ENCODE measurements at places on chromosomes 3 and 15.

DNA sequence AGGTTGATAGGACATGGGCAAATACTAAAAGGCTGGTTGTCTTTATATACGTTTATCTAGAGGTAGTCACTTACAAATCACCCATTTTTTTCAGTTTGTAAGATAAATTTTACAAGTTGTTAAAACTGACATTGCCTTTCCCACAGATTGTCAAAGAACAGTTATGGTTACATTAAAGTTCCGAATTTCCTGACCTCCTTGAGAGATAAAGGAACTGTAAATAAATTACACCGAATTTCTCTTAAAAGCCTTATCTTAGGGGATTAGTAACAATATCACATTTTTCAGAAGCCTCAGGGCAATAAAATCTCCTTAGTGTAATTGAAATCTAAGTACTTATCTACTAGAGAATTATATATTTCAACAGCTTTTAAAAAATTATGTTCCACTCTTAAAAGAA is 49.5 kb downstream of the ZPLD1 start:
- no peak for DNase-seq

DNA sequence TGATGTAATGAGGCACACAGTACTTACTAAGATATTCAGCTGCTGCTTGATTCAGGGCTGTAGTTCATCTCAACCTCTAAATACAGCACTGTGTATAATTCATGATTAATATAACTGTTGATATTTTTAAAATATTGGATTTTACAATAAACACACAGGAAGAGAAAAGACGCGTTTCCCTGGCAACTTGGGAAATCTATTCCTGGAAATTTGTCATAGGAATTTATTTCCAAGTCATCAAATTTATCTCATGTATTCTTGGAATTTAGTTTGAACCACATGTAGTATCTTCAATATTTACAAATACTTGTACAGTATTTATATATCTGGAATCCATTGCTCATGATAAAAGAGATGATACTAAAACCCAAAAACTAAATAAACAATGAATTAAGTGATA is 30.6 kb downstream of the EPHA3 start:
- no peak for DNase-seq

GRCh38 chr3:125003369-125003853 is 52.4 kb downstream of the HEG1 start:
- DNase-seq: no peak

- peak; percentile 74 for DNase-seq
These were observed 1.1 kb downstream of the ABHD14A start for GRCh38 chr3:51975852-51976549.

DNA sequence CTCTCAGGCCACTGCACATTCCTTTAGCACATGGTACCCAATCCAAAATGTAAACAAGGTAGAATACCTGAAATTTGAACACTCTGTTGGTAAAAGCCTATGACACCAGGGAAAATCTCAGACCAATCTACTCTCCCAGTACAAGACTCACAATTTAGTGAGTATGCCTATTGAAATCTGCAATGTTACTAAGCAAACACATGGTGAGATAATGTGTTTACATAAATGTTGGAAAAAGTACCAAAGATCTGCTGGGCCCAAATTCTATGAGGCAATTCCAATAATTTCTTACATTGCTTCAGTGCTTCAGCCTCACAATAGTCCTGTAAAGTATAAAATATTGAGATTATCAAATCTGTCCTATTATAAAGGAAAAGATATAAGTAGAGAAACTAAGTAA is 536.1 kb downstream of the PYDC2 start:
- no peak for DNase-seq

- no peak for DNase-seq
These were observed 123.2 kb downstream of the PDCD6IP start for GRCh38 chr3:33921608-33922007.

DNA sequence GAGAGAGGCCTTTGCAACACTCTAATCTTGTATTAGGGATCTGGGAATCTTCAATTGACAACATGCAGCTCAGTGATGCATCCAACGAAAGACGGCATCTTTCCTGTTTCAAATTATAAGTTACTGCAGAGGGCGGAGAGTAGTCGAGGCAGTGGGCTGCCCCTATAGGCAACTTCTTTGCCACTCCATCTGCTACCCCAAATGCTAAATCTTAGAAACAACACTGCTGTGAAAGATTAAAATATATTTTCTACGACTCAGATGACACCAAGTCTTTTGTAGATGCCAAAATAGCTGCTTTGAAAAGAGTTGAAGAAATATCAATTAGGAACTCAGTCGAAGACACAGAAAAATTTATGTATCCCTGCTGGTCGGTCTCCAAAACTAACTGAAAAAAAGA is 161.0 kb upstream of the FEZF2 start:
- no peak for DNase-seq

GRCh38 chr3:107765524-107765923 is 242.8 kb downstream of the BBX start:
- DNase-seq: no peak

- no peak for DNase-seq
These were observed 17.8 kb downstream of the UBXN7 start for GRCh38 chr3:196414469-196414868.

- no peak for DNase-seq
These were observed 21.9 kb upstream of the PLSCR2 start for GRCh38 chr3:146491303-146491702.

- no peak for DNase-seq
These were observed 187.2 kb upstream of the SLITRK3 start for GRCh38 chr3:165383381-165383780.

- DNase-seq: no peak
These were observed 13.2 kb upstream of the SLC2A2 start for GRCh38 chr3:171039674-171040073.

DNA sequence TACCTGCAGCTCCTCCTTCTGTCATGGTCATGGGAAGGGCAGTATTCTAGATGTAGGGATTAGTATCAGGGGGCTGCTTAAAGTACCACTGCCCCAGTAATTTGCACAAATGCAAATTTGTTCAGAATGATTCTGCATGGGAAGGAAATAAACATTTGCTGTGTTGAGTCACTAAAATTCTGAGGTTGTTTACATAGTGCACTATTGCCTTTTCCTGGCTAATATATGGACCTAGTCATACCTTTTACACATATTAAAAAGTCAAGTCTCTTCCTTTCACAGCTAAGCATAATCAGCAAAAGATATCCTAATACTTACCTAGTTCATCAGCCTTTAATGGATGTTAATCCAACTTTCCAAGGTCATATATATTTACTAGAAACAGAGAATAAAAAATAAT is 746.4 kb upstream of the NR2F2 start:
- DNase-seq: no peak

DNA sequence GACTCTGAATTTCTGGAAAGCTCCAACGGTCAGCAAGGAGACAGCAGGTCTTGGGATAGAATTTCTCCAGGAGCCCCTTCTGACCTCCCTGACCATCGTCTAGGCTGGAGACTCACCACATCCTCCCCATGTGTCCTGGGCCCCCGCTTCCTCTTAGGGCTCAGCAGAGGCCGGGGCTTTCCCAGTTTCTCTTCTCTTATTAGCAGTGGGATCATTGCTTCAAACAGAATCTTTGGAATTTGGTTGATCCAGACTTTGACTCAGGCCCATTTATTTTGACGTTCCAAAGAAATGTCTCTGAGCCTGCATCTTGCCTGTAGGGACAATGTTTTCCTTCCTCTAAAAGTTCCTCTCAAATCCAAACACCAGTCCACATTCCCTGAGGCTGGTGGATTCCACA is 38.4 kb upstream of the SLC6A6 start:
- DNase-seq: peak; percentile 60

DNA sequence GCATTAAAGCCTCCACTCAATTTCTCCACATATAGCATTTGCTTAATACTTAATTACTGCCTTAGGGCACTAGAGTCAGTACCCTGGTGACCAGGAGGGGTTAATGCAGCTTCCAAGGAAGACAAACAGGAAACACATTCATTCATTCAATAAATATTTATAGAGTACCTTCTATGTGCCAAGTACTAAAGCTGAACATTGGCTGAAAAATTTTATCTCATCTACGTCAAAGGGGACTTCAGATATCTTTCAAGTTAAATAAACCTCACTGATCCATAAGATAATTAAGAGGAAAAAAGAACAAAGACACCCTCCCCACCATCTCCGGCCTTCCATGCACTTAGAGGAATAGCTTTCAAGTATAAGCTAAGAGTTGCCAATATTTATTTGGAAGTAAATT is 156.9 kb upstream of the PRICKLE2 start:
- DNase-seq: no peak

- no peak for DNase-seq
These were observed 61.1 kb downstream of the SLC6A6 start for GRCh38 chr3:14463330-14464140.

- no peak for DNase-seq
These were observed 507.5 kb downstream of the SHQ1 start for GRCh38 chr3:72340476-72341379.

DNA sequence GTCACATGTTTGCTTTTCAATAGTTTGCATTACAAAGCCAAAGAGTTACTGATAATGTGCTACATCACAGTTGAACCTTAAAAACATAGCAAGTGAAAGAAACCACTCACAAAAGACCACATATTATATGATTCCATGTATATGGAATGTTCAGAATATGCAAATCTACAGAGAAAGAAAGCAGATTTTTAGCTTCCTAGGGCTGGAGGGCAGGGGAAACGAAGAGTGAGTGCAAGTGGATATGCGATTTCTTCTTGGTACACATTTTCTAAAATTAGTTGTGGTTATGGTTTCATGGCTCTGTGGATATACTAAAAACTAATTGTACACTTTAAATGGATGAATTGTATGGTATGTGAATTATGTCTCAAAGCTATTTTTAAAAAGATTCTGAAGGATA is 4.0 kb upstream of the GBE1 start:
- DNase-seq: peak; percentile 14

DNA sequence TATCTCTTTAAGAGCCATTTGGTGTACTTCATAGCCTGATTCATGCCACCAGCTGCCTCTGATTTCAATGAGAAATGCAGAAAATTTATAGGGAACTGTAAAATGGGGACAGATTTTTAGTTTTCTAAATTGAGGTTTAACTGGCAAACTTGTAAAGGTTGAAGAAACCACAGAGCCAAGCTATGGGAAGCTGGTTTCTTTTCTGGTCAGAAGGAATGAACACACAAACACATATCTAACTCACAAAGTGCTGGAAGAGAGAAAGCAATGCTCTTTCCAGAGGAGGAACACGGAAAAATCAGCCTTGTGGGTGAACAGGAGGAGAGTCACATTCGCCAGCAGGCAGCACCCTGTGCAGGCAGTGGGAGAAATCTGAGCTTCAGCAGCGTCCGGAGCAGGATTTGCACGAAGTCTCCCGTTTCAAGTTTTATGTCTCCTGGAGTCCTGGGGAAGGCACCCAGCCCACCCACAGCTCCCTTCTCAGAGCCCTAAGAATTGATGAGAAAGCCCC is 481 bp downstream of the MASP1 start:
- DNase-seq: peak; percentile 34

DNA sequence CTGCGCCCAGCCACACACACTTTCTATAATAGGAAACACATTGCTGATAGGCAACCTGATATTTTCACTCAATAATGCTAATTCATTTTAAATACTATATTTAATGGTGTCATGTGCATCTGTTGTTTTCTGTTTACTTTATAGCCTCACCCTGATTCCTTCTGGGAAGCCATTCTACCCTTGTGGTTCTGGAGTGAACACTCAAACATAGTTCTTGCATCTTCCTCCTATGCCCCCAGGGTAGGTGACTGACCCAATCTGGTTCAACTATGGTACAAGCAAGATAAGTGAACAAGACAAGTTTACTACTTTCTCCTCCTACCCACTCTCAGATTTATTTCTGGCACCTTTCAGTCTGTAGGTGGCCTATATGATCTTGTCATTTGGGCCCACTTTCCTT is 4.3 kb upstream of the SCG3 start:
- no peak for DNase-seq

DNA sequence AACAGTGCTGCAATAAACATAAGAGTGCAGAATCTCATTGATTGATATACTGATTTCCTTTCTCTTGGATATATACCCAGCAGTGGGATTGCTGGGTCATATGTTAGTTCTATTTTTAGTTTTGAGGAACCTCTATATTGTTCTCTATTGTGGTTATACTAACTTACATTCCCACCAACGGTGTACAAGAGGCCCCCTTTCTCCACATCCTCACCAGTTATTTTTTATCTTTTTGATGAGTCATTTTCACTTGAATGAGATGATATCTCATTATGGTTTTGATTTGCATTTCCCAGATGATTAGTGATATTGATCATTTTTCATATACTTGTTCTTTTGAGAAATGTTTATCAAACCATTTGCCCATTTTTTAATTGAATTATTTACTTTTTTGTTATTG is 12.4 kb upstream of the IREB2 start:
- DNase-seq: no peak

GRCh38 chr3:123410149-123410515 is 38.8 kb downstream of the ADCY5 start:
- DNase-seq: no peak
